ENCODE measurements at places on chromosomes 5 and 9. TPM values are rescaled to one million over a fixed set of nuclear protein-coding genes. Genes with fewer than 3 reads are reported as not detected.

TSSK1B gene
- not detected for total RNA-seq

AHRR gene
- total RNA-seq, result 0.85 TPM

RLN2 gene
- not detected for total RNA-seq

DNA sequence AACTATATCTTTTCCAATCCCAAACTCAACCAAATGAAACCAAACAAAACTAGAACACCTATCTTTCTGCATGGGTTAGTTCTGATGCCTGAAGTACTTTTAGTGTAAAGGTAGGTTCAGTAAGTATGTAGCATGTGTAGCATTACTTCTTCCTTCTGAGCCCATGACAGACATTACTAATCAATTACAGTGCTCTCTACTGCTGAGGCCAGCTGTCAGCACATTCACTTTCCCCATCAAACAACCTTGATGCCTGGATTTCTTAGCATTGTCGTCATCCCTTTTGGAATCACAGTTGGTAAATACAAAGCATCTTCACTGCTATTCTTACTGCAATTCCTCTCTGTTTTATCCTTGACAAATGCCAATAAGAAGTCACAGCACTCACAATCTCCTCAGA lies 103.2 kb downstream of the PTTG1 start:
- DNase-seq, result no peak

PCDHGB2 gene
- 13.4 TPM for total RNA-seq

DNA sequence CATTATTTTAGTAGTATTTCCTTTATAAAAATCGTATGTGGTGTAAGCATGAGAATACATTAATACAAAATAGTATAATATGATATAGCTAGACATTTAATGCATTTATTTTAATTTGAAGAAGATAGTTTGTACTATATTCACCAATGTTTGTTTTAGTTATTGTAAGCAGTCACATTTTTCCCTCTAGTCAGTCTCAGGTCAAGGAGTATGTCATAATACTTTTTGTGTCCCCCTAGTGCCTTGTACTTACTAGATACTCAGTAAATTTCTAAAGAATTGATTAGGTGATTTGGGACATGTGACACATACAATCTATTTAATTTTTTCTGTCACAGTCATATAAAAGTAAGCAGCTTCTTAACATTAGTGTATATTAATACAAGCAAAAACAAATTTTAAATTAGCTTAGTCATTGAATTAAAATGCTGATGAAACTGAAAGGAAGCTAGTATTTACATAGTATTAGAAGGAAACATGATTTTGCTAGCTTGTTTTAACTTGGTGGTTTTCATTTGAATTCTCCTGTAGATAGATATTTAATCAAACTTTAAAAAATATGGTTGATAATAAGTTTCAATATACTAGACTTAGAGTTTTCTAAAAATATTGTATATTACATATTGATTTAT lies 242.2 kb downstream of the FER start:
- DNase-seq, result no peak

THBS4 gene
- total RNA-seq, result 13.5 TPM

DNA sequence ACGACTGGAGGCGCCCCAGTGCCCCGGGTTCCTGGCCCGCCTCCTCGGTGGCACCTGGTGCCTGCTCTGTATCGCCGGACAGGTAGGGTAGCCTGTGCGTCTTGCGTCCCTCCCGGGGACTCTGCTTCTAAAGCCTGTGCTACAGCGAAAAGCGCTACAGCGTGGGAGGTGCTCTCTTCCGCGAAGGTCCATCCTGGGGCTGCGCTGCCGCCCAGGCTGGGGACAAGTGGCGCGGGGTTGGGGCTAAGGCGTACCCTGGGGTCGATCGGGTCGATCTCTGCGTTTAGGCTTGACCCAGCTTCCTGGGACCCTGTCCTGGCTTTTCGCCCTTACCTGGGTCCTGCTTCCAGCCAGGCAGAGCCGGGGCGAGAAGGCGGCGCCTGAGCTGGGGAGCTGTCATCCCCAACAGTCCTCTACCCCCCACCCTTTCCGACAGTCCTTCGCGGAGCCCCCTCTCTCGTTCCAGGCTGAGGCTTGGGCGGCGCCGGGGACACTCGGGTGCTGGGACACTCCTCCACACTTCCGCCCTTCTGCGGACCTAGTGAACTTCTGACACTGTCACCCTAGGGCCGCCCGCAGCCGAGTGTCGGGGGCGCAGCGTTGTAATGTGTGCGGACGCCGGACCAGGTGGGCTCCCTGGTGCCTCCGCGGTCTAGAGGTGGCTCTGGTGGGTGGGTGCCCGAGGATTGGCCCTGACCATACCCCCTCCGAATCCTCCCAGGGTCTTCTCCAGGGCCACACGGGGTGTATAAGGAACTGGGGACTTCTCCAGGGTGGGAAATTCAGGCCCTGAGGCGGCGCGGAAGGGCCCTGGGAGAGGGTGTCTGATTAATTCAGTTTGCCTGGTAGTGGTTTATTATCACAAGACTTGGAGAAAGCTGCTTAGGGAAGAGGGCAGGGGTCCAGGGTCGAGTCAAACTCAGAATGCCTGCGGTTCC lies 328.2 kb downstream of the SH3GL2 start:
- no peak for DNase-seq

DNA sequence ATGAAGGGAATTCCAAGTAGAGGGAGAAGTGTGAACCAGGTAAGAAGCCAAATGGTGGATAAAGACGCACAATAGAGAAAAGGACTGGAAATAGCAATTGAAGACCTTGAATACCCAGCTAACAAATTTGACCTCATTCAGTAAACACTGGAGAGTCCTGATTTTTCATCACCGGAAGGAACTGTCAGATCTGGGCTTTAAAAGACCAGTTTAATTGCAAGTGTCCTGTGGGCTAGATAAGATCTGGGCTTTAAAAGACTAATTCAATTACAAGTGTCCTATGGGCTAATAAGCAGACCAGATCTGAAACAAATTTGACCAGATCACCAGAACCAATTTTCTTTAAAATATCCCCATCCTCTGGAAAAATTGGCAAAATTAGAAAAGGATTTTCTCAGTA lies 380.0 kb downstream of the ACTL7B start:
- no peak for DNase-seq

DNA sequence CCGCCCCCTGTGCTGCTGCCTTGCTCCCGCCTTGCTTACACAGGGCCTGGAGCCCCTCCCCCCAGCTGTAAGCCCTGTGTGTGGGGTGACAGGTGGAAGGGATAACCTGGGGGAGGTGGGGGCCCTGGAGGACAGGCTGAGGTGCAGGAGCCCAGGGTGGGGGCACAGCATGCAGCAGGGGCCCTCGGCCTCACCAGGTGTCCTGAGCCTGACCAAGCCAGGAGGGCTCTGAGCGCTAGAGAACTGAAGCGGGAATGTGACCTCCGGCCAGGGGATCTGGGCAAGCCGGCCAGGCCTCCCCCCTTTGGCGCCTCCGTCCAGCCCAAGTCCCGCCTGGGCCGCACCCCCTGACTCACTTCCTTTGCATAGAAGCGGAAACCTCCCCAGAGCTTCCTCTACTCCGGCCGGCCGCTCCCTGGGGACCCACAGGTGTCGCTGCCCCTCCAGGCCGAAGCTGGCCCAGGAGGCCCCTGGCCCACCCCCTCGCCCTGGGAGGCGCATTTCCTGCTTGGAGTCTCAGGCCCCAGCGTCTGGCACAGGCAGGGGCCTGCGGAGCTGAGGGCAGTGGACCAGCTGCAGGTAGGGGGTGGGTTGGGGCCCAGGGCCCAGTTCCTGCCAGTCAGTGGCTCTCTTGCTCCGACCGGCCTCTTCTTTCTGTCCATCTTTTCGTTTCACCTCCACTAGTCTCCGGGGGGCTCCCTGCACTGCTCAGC lies at the start of gene TOR4A:
Gene TOR4A (plus strand): TSS at position 398 of the 713 bp plus-strand sequence. CDS start 964 bp downstream, outside the sequence.
- peak; percentile 66 for DNase-seq

GRCh38 chr9:133990366-133991213 lies 1.5 kb downstream of the VAV2 start:
- DNase-seq, result no peak

Data from thoracic aorta (tissue), 2 donors.